ENCODE measurements at places on chromosomes 2 and 18.
A peak's percentile ranks its signal among the peaks of the same experiment; 100 is the strongest.

DNA sequence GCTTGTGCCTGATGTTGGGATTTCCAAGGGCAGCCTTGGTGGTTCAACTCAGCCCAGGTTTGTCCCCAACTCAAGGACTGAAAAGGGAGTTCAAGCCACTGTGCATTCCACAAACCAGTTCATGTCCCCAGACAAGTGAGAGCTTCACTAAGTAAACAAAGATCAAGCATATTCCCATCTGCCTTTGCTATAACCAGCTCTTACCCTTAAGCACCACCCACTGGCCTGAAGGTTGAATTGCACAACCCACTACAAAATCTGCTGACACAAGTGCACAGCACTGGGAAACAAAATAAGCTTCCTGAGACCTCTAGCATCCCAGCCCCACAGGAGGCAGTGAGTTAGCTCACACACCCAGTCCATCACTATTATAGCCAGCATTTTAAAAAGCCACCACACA lies 516.7 kb downstream of the NR4A2 start:
- DNase-seq, result peak; percentile 9

DNA sequence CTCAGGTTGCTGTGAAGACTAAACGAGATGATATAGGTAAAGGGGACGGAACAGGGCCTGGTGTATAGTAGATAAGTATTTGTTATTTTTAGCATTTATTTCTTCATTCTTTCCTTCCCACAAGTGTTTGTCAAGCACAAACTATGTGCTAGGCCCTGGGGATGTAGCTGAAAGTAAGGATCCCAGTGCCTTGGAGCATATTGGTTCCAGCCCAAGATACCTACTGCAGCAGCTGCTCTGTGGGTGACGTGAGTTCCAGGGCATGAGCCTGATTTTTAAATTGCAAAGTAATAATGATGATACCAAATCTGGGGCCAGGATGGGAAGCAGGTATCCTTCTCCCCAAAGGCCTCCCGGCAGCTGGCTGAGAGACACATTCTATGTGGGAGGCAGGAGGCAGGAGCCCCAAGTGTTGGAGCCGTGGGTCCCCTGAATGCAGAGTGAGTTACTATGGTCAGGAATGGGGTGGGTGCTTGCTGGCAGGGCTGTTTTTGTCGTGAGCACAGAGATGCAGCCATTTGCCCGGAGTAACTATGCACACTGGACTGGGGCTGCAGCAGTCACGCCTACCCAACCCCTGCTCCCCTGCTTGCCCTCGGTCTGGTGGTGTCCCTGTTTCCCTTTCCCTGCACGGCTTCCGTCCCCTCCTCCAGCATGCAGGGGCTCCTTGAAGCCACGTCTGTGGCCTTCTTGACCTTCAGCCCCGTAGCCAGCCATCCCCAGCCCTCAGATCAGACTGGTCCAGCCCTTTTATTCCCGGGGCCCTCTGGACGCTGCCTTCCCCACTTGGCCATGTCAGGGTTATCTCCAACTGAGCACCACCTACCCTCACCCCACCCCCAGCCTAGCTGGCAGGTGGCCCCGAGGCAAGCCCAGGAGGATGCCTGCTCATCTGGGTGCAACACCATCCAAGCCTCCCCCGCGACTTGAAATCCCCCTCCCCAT lies 52.4 kb downstream of the INHBB start:
- DNase-seq, result no peak

DNA sequence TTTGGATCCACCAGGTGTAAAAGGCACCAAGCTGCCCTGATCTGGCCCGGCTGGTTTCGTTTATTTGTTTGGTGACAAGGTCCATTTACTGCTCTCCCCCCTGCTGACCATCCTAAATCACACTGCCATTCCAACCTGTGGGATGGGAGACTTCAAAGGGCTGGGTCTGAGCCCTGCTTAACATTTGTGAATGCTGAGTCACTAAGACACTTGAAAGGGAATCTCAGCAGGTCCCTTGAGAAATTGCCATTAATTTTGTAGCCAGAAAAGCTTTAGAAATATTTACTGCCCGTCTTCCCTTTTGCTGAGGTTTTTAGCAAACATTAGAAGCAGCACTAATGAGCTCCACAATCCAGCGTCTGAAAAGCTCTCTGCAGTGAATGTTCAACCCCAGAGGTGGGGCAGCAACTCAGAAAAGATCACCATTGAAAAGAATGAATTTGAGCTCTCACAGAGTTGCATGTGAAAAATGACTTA lies 133.8 kb downstream of the ARL4C start:
- peak; percentile 97 for DNase-seq

GRCh38 chr2:182426918-182427240 lies at the start of gene PDE1A:
Gene PDE1A, minus strand, starts transcription at chr2:182427036.
- no peak for DNase-seq

DNA sequence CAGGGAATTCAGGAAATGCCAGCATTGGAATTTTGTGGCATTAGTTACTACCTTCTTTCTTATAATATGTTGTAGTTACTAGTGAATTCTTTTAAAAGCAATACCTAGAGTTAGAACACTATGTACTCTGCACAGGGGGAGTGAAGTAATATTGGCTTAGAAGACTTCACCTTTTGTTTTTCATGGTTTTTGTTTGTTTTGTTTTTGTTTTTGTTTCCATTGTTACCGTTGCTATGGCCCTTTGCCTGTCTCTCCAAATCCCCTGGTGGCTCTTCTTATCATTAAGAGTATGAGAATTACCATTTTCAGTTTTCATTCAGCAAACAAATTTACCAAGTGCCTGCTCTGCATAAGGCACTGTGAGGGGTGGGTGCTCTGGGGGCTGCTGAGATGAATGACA lies 160.1 kb downstream of the HAUS1 start:
- no peak for DNase-seq

DNA sequence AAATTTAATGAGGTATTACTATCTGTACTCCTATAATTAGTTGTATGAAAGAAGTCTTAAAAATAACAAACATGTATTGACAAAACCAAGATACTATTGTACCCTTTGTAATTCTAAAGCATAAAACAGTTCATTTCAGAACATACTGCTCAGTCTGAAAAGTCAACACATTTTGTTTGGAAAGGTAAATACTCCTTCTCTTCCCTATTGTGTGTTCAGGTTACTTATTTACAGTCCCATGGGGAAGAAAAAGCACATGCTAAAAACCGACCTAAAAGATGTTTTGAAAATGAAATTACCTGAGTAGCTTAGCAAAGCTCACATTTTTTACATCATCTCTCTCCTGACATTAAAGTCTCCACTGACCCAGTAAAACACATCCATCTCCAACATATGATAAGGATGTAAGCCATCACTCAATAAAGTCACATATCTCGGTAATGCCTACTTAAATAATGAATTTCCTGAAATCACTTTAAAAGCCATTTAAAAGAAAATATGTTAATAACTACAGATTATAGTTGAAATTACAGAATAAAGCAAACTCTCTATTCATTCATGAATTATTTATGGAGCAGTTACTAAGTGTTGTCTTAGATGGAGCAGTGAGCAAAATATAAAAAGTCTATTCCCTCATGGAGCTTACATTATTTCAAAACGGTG lies 75.6 kb upstream of the FZD5 start:
- no peak for DNase-seq

DNA sequence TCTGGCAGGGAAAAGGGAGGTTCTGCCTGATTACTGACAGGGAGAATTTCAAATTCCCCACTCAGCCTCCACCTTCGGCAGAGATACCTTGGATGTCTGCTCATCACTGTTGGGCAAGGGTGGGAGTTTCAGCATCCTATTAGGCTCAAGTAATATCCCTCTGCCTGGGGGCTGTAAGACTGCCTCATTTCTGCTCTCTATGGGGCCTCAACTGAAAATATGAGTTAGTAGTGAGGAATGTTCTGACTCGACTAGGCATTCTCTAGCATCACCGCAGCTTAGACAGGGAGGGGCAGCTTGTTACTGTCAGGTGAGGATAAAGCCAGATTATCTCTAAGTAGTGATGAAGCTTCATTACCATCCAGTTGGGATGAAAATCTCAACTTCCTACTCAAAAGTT lies 87.7 kb upstream of the LRP1B start:
- DNase-seq, result no peak

Data from LoVo (cell line).